ENCODE measurements at places on chromosomes 2 and 18.

DNA sequence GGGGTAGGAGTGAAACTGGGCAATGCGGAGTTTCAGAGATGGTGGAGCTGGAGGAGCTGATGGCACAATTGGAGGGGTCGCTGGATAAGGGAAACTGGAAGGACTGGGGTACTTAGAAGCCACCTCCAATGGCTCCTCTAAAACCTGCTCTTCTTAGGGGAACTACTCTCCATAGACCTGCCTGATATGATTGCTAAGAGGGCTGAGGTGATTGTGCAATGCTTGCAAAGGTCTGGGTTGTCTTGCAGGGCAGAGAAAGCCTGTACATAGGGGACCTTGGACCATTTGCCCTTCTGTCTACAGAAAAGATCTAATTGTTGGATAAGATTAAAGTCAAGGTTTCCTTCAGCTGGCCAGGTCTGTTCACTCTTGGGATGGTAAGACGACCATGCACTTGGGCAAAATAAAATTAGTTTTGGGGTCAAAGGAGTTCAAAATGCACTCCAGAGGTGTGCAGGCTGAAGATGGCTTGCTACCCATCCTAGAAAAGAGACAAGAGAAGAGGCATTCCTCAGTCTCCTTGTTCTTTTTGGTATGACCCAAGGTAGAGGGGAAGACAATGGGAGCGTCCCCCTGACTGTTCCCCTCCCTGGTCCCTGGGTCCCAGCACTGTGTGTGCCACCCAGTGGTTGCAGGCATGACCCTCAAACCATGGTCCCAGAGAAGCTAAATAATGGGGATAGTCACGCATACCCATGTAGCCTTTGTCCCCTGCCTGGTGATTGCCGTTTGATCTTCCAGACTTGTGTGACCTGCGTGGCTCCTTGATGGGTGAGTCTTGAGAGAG, 41.1 kb downstream of the STK17B start:
- DNase-seq = no peak

- DNase-seq = no peak
Observed at GRCh38 chr2:97747716-97748115, 34.3 kb downstream of the ZAP70 start.

- no peak for DNase-seq
Observed at GRCh38 chr2:219254590-219255201, 978 bp upstream of the TUBA4A start.

DNA sequence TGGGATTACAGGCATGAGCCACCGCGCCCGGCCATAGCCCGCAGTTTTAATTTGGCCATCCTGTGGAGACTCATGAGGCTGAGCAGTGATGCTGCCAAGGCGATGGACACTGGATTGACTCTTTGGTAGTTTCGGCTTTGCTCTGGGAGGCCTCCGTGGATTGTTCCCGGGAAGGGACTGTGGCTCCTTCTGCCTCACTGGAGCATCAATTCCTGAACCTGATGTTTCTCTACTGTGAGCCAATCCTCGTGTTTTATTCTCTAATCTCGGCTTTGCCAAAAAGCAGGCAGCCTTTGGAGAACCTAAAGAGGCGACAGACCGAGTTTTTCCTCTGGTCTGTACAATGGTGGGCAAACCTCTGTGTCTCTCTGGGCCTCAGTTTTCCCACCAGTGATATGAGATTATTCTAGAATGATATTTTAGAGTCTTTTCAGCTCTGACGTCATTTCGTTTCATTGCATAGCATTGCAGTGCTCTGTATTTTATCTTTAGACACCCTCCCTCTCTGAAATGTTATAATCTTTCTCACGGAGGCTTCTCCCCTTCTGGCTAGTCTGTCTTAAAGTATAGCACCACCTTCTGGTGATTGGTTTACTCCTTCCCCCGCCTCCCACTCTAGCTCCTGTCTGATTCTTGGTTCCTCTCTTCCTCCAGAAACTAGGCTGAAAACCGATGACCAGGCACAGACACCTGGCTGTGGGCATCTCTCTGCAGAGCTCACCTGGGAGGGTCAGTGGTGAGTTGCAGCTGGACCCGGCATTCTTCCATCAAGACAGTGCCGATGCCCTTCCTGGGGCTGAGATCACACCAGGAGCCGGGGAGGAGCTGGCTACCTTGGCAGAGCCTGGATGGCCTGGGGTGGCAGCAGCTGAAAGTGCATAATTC, 341.3 kb downstream of the MYCN start:
- peak; percentile 13 for DNase-seq

DNA sequence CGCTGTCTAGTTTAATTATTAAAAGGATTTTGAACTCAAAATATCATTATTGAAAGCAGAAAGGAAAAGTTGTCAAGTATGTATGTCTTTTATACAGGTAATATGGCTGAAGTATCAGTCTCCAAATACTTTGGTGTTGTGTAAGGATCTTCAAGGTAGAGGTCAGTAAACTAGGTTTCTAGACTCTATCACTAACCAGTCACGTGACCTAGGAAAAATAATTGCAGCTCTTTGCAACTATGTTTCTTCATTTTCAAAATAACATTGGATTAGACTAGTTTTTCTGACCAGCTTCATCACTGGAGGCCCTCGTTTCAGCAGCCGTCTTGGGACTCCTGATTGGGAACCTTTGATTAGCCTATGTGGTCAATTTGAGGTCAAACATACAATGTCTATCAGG, 21.4 kb upstream of the MTX2 start:
- DNase-seq = no peak

- DNase-seq = peak; percentile 79
Observed at GRCh38 chr2:127086990-127087790, 19.8 kb downstream of the BIN1 start.

- DNase-seq = no peak
Observed at GRCh38 chr2:189514104-189514503, 66.5 kb downstream of the SLC40A1 start.

GRCh38 chr2:100422320-100423055, 5.0 kb upstream of the CHST10 start:
- no peak for DNase-seq

DNA sequence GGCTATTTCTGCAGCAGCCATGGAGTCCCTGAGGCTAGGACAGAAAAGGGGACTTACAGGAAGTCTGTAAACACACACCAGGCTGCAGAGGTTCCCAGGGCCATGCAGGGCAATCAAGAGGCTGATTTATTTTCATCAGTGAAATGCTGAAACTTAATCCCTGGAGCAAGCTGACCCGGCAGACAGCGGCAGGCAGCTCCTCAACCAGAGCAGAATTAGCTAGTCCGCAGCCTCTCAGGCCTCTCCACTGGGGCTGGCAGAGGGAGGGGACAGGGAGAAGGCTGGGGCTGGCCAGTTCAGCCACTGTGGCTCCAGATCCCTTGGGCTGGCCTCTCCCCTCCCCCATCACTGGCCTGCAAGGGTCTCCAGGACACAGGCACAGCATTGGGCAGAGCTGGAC, 136.3 kb downstream of the TNS1 start:
- DNase-seq = no peak

DNA sequence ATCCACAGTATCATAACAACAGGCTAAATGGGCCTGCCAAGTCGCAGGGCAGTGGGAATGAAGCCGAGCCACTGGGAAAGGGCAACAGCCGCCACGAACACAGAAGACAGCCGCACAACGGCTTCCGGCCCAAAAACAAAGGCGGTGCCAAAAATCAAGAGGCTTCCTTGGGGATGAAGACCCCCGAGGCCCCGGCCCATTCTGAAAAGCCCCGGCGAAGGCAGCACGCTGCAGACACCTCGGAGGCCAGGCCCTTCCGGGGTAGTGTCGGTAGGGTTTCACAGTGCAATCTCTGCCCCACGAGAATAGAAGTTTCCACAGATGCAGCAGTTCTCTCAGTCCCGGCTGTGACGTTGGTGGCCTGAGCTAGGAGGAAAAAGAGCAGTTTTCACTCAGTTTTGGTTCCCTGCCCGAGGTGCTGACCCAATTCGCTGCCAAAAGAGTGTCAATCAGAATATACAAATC, 32.2 kb downstream of the KCTD18 start:
- peak; percentile 36 for DNase-seq

- DNase-seq = no peak
Observed at GRCh38 chr18:46315161-46315560, 211.0 kb downstream of the HAUS1 start.

GRCh38 chr2:32652555-32653209, 24.8 kb downstream of the TTC27 start:
- DNase-seq = no peak

All from hindlimb muscle (tissue), 1 donor.